Caudate nucleus (tissue), 63 donors: ENCODE measurements at places on chromosomes 16 and 17.

DNA sequence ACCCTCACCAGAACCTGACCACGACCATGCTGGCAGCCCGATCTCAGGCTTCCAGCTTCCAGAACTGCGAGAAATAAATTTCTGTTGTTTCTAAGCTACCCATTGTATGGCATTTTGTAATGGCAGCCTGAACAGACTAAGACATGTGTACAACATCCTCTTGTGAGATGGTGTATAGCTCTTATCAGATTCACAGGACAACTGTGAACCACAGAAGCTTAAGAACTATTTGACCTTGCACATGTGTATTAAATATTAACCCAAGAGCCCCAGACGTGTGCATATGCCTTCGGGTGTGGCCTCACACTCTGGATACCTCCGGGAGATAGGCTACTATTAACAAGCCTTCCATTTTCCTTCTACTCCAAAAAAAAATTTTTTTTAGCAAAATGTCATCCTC lies 248.9 kb downstream of the SLC39A11 start:
- DNase-seq = no peak

DNA sequence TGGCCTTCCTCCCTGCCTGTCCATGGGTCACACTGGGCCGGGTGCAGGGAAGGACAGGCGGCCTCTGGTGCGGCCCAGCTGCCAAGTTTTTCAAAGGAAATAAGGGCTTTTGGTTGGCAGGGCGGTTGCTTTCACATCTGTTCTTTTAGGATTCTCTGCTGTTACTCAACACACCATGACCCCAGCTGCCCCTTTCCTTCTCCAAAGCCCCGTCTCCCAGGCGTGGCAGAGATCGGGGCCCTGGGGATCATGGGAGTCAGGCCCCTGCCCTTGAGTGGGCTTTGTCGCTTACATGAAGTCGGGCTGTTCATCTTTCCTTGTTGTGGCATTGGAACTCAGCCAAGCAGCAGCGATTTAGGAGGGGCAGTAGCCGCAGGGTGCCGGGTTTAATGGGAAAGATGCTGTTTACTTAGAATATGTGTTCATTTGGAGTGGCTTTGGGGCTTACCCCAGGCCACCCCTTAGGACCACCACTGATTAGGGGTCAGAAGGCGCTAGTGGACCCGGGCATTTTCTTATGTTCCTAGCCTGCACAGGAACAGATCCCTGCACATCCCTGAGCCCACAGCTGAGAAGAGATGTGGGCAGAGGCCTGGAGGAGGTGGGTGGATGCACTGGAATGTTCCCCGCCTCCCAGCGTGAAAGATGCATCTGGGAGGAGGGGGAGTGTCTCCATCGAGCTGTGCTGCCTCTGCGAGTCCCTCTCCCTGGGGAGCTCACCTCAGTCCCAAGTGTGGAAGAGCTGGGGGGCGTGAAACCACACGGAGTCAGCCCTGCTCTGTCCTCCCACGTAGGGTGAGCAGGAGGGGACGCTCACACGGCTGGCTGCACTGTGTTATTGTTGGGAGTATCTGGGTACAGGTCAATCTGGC lies 6.8 kb upstream of the ADCY7 start:
- DNase-seq = no peak

DNA sequence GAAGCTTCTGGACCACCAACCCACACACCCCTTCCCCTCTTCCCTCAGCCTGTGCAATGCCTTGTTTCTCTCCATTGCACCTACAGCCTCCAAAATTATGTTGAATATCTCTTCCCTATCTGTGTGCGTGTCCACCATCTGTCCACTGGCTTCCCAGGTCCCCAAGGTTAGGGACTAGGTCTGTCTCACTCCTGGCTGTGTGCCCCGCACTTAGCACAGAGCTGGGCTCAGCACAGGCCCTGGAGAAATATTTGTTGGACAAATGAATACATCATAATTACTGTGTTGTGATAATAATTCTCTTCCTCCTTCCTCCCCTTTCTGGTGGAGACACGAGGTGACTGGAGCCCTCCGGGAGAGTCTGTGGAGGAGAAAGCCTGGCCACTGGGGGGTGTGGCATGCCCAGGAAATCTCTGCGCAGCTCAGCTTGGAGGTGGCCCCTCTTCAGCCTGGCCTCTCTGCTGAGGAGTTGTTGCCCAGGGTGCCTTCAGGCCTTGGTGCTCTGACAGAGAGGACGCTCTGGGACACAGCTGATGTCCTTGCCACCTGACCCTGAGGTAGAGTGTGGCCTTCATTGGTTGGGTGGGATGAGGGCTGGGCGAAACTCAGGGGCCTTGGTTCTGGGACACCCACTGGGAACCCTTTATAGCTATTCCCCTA lies 3.3 kb upstream of the BRD7 start:
- DNase-seq = peak; percentile 34

DNA sequence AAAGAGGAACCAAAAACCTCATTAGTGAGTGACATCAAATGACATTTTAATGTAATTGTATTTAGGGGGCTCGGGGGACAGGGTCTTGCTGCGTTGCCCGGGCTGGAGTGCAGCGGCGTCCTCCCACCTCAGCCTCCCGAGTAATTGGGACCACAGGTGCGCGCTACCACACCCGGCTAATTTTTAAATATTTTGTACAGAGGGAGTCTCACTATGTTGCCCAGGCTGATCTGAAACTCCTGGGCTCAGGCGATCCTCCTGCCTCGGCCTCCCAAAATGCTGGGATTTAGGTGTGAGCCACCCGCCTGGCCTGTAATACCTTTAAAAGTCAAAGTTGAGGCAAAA lies 581 bp downstream of the SNRNP25 start:
- no peak for DNase-seq

DNA sequence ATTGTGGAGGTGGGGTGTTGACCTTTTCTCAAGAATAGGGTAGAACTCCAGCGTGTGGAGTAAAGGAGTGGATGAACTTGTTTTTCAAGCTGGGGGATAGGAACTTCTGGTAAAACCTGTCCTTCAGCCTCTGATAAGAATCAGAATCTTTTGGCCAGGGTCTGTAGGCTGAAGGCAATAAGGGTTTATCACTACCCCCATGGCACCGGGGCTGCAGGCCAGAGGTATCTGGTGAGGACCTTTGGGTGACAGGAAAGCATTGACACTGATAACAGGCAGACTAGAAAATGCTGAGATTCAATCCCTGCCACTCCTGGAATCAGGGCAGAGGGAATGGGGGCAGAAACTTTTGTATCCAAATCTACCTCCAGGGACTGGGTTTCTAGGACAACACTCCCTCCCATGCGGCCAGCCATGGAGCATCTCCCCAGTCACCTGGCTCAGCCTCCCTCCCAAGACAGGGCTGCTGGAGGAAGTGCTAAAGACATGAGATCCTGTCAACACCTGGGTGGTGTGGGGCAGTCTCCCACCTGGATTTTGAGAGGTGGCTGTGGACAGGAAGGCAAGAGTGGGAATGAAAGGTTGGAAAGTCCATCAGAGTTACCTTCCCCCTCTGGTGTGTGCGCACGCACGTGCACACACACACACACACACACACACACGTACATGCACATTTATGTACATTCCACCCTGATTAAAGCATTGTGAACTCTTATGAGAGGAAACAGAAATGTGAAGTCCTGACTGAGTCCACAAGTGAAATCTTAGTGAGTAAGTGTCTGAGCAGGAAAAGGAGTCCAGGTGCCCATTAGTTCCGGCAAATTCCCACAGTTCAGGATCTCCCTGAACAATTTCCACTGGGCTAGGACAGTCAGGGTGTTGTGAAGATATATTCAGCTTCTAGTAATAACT lies 53.1 kb upstream of the MARCHF10 start:
- DNase-seq = no peak

DNA sequence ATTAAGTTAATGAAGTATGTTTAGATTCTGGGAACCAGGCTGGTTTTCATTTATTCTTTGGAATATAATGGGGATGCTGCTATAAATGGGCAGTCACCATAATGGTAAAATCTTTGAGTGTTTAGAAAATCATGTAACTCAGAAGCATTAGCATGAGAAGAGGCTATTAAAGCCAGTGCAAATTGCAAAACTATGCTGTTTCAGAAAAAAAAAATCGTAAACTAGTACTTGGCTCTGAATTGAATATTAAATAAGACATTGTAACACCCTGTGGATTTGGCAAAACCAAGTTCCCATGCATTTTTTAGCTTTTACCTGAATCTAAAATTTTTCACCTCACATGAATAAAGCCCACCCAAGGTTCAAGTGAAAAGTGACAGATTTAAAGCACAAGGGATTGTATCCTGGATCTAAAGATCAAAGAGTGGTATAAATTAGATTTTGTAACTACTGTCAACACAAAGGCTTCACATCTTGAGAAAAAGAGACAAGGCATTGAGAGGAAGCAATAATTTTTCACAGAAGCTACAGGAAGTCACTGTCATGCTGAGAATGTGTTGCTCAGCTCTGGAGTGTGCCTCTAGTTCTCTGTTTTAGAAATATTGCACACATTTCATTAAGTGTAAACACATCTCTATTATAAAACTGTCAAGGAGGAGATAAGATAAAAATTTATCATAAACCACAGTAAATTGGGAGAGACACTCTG lies 142.2 kb downstream of the ABCA8 start:
- DNase-seq = no peak

- no peak for DNase-seq
These were observed 267.1 kb downstream of the SOX9 start for GRCh38 chr17:72387969-72388368.

GRCh38 chr17:79332011-79332554 lies 257.5 kb downstream of the ENGASE start:
- DNase-seq = no peak

GRCh38 chr16:78895681-78896080 lies 704.9 kb downstream of the MAF start:
- no peak for DNase-seq

GRCh38 chr17:16515933-16516332 lies 23.9 kb upstream of the LRRC75A start:
- DNase-seq = no peak

GRCh38 chr17:57678393-57678792 lies 66.7 kb downstream of the CCDC182 start:
- DNase-seq = no peak

DNA sequence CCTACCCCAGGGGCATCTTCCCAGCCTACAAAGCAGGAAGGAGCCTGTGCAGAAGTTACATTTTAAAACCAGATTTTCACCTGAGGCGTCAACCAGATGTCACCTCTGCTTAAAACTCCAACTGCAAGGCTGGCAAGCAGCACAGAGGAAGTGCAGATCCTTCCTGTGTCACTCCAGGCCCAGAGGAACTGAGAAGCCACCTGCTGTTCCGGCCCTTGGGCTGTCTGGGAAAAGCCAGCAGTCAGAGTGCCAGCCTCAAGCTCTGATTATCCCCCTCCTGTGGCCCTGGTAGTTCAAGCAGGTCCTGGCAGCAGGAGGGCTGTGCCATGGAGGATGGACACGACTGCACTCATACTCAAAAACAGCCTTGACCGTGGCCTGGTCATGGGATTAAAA lies 10.2 kb downstream of the POLR2C start:
- DNase-seq = no peak

- DNase-seq = no peak
These were observed 3.7 kb upstream of the NPW start for GRCh38 chr16:2015947-2016208.

- no peak for DNase-seq
These were observed 1.2 kb upstream of the PFN1 start for GRCh38 chr17:4949321-4950074.

GRCh38 chr17:51121620-51122472 lies 1.2 kb upstream of the SPAG9 start:
- peak; percentile 68 for DNase-seq

DNA sequence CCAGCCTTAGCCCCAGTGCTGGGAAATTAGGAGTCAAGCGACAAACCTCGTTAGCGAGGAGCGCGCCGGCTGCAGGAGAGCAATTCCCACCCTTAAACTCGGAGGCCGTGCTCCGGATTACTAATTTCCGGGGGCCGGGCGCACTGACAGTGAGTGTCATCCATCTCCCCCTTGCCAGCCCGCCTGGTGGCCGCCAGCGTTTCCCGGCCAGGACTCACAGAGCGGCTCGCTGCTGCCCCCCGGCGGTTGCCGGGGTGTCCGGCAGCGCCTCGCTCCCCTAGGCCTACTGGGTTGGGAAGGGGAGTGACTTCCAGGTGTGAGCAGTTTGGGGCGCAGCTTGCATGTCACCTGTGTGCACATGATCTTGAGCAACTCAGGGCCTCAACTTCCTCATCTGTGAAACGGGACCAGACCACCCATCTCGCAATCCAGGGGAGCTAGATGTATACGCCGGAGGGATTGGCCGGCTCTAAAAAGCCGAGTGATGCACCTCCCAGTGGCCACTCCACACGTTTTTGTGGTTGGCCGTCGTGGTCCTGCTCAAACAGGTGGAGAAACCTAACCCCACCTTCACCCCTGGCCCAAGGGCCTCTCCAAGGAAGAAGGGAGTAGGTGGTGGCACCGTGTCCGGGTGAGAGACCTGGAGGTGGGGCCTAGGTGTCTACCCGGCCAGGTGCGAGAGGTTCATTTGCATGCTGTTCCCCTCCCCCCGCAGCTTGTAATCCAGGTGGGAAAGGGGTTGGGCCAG lies 2.5 kb upstream of the GSE1 start:
- peak; percentile 85 for DNase-seq

DNA sequence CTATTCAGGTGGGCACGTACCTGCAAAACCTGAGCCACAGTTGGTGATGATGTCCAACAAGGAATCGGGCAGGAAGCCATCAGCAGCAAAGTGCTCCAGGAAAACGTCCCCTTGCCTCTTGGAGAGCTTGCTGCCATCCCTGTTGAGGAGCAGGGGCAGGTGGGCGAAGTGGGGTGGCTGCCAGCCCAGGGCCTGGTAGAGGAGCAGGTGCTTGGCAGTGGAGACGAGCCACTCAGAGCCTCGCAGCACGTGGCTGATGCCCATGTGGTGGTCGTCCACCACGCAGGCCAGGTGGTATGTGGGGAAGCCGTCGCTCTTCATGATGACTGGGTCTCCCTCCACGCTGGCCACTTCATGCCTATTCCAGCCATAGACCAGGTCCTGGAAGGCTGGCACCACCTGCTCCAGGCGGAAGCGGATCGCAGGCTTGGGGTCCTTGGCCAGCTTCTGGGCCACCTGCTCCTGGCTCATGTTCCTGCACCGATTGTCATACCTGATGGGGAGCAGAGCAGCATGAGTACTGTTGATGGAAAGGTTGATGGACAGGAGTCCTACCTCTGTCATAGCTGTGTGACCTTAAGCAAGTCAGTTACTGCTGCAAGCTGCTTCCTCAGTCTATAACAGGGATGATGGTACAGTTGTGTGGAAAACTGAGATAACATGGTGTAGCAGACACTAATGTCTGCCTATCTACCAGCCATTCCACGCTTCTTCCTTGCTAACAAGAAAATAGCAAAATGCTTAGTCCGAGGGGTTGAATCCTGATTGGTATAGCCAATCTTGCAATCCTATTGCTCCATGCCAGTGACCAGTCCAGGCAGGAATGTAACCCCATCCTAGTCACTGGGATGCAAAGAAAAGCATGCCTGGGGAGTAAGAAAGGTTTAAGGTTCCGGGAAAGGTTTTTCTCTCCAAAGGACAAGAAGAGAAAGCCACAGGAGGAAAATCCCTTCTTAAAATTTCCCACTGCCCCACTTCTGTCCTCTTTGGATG lies 22.0 kb downstream of the EARS2 start:
- no peak for DNase-seq

DNA sequence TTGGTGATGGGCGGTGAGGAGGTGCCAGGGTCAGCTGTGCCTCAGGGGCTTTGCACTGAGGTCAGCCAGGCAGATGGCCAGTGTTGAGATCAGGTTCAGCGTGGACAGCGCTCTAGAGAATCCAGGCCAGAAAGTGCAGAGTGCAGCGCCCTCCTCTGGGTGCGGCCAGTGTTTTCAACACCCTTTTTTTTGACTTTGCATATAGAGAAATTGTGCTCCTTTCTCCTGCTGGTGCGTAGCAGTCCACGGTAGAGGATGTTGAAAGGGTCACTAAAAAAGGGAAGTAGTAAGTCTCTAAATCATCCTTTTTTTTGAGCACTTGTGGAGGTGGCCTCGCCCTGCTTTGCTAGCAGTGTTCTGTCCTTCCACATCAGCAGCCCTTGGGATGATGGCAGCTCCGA lies 53.9 kb downstream of the BANP start:
- DNase-seq = no peak

GRCh38 chr16:2174396-2175131 lies 19.0 kb downstream of the TRAF7 start:
- DNase-seq = peak; percentile 34
